ENCODE measurements at places on chromosomes 5 and 9. TPM values are rescaled to one million over a fixed set of nuclear protein-coding genes. Genes with fewer than 3 reads are reported as not detected.

Gene GNA14
- total RNA-seq, result not detected

Gene SLC2A6
- 37.6 TPM for total RNA-seq

Gene TEK
- total RNA-seq, result under 0.01 TPM

Gene UQCRQ
- total RNA-seq, result 114 TPM

Gene CTSV
- 36.9 TPM for total RNA-seq

Gene PRDM9
- total RNA-seq, result under 0.01 TPM

Gene CDKN2A
- 0.64 TPM for total RNA-seq

Gene PCDHB7
- under 0.01 TPM for total RNA-seq

Gene FAM78A
- not detected for total RNA-seq

Gene PCDHA8
- not detected for total RNA-seq

Gene ORM2
- total RNA-seq, result not detected

Gene CLIC3
- total RNA-seq, result 4.0 TPM

Gene RGS14
- 15.1 TPM for total RNA-seq

Gene QRFP
- not detected for total RNA-seq

Gene SLC34A3
- not detected for total RNA-seq

Gene C5orf52
- total RNA-seq, result not detected

Gene GPRIN1
- 9.6 TPM for total RNA-seq

Gene MYOT
- total RNA-seq, result not detected

Gene PRKACG
- total RNA-seq, result not detected

Gene LRRC70
- total RNA-seq, result 1.5 TPM

Gene CNTNAP3
- 7.0 TPM for total RNA-seq
